ENCODE measurements at places on chromosomes 3 and 15. TPM values are rescaled to one million over a fixed set of nuclear protein-coding genes. Genes with fewer than 3 reads are reported as not detected.
A peak's percentile ranks its signal among the peaks of the same experiment; 100 is the strongest.

The MEX3B gene
- 13.3 TPM for polyA plus RNA-seq

The LDHAL6B gene
- polyA plus RNA-seq: not detected

The DIPK2A gene
- polyA plus RNA-seq: 50.7 TPM

The TUBGCP5 gene
- 5.1 TPM for polyA plus RNA-seq

The SIDT1 gene
- polyA plus RNA-seq: 0.03 TPM

The TIPIN gene
- 3.6 TPM for polyA plus RNA-seq

The SLC51A gene
- not detected for polyA plus RNA-seq

The FBN1 gene
- 107 TPM for polyA plus RNA-seq

The STX19 gene
- not detected for polyA plus RNA-seq

The DAZL gene
- polyA plus RNA-seq: not detected

The TRH gene
- polyA plus RNA-seq: not detected

The LRRC31 gene
- polyA plus RNA-seq: not detected

The MOBP gene
- 1.6 TPM for polyA plus RNA-seq

The THAP10 gene
- polyA plus RNA-seq: 1.7 TPM

The PLSCR2 gene
- not detected for polyA plus RNA-seq

GRCh38 chr3:138289701-138290100 is 40.0 kb downstream of the NME9 start:
- DNase-seq: no peak

DNA sequence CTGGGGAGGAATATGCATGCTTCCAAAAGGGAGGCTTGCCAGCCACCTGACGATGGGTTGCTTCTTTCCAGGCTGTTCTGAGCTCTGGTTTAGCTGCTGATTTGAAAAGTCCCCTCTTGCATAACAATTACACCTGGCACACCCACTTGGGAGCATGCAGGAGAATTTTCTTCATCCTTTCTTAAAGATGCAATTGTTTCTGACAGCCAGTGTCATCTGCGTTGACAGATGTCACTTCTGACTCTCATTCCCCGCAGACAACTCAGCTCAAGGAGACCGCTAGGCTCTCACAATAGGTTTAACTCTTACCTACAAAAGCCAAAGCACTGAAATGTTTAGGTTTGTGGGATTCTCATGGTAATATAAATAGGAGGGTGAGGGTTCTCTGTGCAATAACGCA is 185.6 kb upstream of the SYNPR start:
- no peak for DNase-seq

- DNase-seq: no peak
Measured at GRCh38 chr3:13705702-13706280, 156.9 kb downstream of the FBLN2 start.

DNA sequence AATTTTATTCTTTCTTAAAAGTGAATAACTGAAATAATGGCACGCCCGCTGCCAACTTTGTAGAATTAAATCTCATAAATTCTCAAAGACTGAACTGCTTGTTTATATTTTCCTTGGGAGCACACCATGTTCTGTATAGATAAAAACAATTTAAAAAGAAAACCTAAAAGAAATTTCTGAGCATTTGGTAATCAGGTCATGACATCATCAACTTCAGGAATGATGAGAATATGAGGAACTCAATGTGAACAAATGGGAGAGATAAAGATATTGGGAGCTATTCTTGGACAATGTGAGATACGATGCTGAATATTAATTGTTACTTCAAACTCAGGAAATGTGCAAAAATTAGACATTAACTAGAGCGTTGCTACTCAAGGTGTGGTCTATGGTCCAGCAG is 10.0 kb upstream of the VGLL3 start:
- no peak for DNase-seq

- peak; percentile 94 for DNase-seq
Measured at GRCh38 chr15:52100807-52101442, 11.7 kb downstream of the BCL2L10 start.

- DNase-seq: peak; percentile 26
Measured at GRCh38 chr3:157865352-157866000, 240.7 kb downstream of the SHOX2 start.

DNA sequence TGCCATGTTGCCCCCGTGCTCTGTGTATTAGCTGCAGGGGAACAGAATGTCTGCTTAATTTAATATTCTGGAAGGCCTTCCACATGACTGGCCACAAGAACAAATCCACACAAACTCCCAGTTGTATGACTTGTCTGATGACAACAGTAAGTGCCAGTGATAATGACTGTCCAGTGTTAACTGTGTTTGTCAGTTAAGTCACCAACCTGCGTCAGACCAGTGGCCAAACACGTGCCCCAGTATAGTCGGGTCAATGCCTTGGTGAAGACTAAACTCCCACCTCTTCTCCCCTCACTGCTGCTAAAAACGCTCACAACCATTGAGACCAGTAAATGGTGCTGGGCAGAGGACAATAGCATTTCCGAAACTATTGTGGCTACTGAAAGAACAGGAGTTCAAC is 9.8 kb upstream of the ATP13A5 start:
- no peak for DNase-seq

GRCh38 chr3:54573858-54574257 is 354.0 kb downstream of the LRTM1 start:
- DNase-seq: no peak

DNA sequence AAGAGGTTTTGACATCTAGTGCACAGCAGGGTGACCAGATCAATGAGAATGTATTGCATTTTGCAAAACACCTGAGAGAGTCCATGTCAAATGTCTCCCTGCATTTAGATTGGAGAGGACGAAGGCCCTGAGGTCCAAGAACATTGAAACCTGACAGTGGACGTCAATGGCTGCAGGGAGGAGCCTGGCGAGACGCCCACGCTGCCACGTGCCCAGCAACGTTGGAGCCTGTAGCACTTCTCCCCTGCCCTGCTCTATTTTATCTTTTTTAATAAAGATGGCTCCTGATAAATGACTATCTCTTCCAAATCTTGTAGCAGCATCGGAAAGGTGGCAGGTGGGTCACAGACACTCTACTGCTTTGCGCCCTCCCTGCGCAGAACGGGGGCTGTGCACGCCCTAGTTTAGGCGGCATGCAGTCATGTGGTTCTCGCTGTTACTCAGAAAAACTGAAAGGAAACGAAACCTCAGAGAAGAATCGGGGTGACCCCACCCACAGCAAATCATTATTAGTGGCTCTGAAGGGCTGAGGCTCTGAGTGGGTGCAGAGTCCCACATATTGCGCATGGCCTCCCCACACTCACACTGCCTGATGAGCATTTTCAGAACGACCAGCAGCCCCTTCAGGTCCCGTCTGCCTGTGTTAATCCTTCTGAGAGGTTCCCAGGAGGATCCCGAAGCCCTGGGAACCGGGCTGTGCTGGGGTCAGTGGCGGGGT is 62.5 kb upstream of the TAMM41 start:
- DNase-seq: no peak

- peak; percentile 65 for DNase-seq
Measured at GRCh38 chr3:183212565-183212964, 40.5 kb upstream of the B3GNT5 start.

DNA sequence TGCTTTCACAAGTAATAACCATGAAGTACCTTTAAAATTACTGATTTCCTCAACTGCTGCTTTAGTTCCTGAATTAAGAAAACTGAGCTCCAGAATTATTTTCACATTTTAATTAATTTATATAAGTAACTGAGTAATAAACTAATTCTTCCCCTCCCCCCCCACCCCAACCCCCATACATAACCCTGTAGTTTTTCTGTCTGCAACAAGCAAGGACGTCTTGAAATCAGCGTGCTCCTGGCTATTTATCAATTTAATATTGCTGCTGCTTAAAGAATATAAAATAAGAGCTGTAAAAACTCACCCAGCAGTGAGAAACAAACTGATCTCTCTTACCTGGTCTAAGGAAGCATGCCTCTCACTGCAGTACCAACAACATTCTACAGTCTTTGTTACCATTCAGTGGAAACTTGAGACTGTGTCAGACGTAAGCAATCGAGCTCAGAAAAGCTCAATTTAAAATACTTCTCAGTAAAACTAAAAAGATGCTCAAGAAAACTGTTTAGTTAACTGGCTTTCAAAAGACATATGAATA is 121.0 kb downstream of the TFDP2 start:
- DNase-seq: peak; percentile 81

GRCh38 chr15:32641517-32642059 is at the start of gene SCG5:
Gene SCG5 (plus strand): TSS chr15:32641710. CDS start chr15:32643593, 1,883 bp downstream.
- DNase-seq: peak; percentile 13

- no peak for DNase-seq
Measured at GRCh38 chr15:32888221-32888761, 170.5 kb downstream of the GREM1 start.

DNA sequence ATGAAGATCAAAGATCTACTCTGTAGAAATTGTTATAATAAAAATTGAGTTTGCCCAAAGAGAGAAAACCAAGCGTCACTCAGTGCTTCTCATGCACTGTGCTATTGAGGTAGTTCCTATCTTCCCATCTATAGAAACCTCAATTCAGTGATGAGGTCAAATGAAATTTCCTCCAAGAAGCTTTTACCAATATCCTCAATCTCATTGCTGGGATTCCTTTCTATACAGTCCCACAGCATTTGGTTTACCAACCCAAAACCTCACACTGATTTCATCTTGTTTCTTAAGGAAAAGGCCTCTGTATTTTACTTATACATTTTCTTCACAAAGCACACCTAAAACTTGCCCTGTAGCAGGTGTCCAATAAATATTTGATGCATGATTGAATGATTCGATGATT is 147.2 kb downstream of the ALCAM start:
- DNase-seq: no peak

GRCh38 chr3:52851348-52851747 is 16.5 kb upstream of the MUSTN1 start:
- peak; percentile 39 for DNase-seq

- DNase-seq: no peak
Measured at GRCh38 chr15:66868918-66869317, 166.9 kb downstream of the SMAD6 start.

GRCh38 chr3:50665081-50665840 is 9.5 kb upstream of the DOCK3 start:
- DNase-seq: no peak

DNA sequence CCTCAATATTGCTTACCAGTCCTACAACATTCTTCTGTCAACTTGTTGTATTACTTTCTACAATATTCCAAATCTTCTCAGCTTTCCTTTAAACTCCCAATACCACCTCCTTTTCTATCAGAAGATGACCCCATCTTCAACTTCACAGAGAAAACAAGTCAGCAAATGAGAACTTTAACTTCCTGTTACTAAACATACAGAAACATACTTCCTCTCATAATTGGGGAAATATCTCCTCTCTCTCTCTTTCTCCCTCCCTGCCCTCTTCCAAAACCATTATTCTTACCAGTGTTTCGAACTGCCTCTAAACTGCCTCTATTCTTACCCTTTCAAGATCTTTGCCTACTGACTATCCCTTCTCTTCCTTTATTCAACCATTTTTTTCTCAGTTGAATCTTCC is 1.8 kb upstream of the SNAP23 start:
- no peak for DNase-seq

DNA sequence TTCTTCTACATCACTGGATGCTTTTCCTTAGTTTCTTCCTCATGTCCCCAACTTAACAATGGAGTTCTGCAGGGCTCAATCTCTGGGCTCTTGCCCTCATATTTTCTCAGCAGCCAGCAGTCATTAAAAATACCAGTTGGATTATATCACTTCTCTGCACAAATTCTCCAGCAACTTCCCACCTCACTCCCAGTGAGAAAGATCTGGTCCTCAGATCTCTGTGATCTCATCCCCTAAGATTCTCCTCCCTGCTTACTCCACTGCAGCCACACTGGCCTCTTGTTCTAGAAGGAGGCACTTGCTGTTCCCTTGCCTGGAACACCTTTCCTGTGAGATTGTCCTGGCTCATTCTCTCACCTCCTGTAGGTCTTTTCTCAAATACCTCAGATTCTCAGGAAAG is 6.1 kb downstream of the ERICH6 start:
- no peak for DNase-seq

Measured in endothelial cell of umbilical vein (primary cell).